Putamen (tissue), 1 donor: ENCODE measurements at places on chromosomes 2 and 18.

DNA sequence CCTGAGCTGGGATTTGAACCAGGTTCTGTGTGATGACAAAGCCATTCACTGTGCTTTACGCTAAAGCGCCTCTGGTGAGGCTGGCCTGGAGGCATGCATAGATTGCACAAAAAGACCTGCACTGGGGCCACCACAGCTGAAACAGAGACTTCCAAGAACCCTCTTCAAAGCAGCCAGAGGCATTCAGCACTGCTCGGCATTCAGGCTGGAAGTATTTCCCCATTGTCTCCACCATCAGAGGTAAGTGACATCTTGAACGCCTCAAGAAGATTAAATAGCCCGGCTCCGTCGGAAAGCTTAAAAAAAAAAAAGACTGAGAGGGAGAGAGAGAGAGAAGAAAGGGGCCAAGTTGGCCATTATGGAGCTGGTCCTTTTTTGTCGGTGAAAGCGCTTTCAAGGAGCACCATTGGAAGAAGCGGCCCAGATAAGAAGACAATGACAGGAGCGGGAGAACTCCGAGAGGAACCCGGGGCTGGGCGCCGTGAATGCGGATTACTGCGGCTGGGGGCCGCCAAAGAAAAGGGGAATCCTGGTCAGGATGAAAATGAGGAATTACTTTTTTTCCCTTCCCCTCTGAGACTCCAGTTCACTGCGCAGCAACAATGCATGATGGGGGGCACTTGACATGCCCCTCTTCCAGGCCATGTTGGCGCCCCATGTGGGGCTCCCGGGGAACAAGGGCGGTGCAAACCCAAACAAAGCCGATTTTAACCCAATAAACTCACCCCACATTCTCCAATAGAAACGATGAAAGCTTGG lies 228.3 kb downstream of the MYCN start:
- no peak for DNase-seq

GRCh38 chr2:191565647-191566198 lies 112.2 kb upstream of the NABP1 start:
- DNase-seq: no peak

DNA sequence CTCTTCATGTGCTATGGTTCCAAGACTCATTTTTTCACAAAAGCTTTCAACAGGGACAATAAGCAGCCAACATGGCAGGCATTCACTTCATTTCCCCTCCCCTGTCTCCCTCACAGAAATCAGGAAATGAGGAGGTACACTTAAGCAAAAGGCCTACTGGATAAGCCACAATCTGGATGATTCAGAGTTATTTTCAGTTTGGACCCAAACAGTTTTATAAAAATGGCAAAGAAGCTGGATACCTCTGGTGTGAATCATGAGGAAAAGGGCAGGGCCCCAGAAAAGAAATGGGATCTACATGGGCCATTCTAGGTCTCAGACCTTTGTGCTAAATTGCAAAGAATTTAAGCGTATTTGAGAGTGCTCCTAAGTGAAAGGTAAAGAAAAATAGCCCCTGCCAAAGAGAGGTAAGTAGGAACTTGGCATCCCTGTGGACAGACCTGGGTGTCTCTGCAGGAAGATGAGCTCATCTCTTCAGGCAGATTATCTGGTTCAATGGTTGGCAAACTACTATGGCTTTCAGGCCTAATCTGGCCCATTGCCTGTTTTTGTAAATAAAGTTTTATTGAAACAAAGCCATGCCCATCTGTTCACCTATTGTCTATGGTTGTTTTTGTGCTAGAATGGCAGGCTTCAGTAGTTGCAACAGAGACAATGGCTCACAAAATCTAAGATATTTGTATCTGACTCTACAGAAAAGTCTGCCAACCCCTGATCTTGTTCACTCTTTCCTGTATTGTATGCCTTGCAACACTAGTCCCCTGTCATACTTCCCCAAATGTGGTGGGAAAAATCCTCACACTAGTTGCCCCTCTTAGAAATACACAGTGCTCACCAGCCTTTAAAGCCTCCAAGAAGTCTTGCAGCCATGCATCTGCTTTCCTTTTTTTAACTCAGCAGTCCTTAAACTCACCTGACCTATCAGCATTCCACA lies 315.0 kb downstream of the ALK start:
- DNase-seq: no peak

- DNase-seq: no peak
These were observed 12.5 kb upstream of the HNRNPLL start for GRCh38 chr2:38615237-38615636.
